BE2C (cell line): ENCODE measurements at places on chromosomes 2 and 18.

DNA sequence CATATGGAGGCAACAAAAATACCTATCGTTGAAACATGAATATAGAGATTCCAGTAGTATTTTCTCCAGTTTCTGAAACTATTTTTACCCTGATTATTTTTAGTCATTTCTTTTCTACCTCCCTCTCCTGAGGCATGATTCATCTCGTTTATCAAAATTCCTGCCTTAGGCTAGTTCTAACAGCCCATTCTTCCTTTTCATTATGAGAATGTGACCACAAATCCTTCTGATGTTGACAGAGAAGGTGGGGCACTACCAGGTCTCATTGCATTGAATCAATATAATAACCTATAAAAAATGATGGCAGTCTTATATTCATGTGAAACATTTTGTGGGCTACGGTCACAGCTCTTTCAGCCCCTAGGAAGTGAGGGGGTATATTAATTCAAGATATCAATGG lies 406.5 kb upstream of the UBE2E3 start:
- DNase-seq = no peak

DNA sequence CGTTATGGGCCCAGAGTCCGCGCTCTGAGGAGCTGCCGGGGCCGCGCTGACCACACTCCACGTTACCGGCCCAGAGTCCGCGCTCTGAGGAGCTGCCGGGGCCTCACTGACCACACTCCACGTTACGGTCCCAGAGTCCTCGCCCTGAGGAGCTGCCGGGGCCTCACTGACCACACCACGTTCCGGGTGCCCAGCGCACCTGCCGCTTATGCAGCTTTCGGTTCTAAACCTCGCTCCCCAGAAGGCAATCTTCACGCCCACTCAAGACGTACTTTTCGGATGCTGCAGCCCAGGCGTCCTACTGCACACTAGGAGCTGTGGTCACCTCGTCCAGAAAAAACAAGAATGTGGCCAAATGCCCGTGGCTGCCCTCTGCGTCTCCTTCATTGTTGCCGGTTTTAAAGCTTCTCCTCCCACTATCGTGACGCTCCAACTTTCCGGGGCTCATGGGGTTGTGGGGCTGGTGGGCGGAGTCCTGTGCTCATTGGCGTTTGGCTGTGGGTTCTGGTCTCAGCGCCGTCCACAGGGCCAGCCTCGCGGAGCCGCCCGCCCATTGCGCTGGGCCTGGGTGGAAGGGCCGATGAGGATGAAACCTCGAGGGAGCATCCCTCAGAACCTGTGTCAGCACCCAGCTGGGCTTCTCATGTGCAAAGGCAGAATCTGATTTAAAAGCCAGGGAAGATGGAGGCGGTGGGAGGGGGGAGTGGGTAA lies 11.9 kb downstream of the KCNG2 start:
- DNase-seq = no peak

DNA sequence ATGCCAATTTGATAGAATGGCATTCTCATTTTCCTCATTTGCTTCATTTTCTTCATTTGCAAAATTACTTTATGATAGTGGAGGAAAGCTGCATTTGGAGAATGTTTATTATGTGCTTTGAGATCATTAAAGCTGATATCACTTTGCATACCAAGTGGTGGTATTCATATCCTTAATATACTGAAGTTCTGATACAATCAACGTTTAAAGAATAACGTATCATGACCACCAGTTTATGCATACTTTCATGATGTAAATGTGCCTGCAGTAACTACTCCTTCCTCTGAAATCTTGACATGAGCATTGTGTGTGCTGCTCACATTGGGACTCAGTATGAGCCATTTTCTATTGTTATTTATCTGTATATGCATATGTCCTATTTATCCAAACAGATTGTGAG lies 302.1 kb downstream of the ARHGAP15 start:
- no peak for DNase-seq

GRCh38 chr2:236833501-236834073 lies 252.1 kb upstream of the COPS8 start:
- no peak for DNase-seq

DNA sequence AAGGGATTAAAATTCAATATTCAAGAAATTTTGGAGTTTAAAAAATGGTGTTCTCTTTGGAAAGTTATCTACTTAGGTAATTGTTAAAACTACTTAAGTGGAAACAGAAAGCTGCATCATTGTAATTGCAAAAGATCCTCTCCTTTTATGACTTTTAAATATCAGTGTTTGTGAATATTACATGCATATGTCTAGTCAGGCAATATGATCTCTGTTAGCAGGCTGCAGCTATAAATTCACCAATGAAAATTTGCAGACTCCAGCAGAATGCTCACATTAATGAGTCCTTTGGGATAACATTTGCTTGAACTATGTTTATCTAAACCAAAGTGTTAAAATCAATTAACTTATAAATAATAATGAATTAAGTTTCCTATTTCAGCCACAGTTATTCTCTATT lies 59.2 kb upstream of the CSRNP3 start:
- DNase-seq = no peak

- DNase-seq = no peak
These were observed 512.0 kb downstream of the CMPK2 start for GRCh38 chr2:6353669-6354068.

GRCh38 chr2:193868132-193868531 lies 1673.4 kb upstream of the TMEFF2 start:
- DNase-seq = no peak

DNA sequence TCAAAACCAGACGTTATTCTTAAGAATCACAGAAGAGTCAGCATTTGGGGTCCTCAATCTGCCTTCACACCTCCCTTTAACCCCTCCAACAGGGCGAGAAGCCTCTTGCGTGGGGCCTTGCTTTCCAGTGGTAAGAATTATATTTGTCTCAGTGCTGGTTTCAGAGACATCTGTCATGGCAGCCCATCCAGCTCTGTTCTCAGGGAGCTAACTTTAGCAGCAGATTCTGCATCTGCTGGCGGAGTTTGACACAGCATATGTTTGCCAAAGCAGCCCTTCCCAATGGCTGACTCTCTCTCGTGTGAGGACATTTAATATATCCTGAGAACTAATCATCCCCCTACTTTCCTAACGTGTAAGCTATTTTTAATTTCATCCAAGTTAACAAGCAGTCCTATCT lies 91.5 kb upstream of the BCL11A start:
- no peak for DNase-seq

DNA sequence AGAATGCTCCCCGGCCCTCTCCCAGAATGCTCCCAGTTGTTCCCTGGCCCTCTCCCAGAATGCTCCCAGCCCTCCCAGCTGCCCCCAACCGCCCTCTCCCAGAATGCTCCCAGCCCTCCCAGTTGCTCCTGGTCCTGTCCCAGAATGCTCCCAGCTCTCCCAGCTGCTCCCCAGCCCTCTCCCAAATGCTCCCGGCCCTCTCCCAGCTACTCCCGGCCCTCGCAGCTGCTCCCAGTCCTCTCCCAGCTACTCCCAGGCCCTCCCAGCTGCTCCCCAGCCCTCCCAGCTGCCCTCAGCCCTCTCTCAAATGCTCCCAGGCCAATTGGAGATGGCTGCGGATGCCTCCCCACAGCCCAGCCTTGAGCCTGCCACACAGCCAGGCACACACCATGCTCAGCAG lies 31.1 kb downstream of the BIN1 start:
- no peak for DNase-seq

DNA sequence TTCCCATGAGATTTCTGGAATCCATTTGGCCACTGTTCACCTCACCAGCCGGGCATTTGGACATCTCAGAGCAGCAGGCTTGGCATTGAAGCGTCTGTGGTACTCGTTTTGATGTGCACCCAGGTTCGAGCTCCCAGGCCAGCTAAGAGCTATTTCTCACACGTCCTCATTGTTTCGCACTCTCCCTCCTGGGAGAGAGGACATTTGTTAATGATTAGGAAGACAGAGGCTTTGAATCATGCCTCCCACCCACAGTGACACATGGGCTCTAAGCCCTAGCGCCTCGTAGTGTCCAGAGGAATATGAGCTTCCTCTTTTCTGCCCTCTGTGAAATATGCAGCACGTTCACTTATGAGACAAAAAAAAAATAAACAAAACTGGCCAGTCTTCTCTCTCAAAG lies 361.8 kb downstream of the RND3 start:
- no peak for DNase-seq

GRCh38 chr2:140359056-140359771 lies 1579.0 kb upstream of the NXPH2 start:
- no peak for DNase-seq

DNA sequence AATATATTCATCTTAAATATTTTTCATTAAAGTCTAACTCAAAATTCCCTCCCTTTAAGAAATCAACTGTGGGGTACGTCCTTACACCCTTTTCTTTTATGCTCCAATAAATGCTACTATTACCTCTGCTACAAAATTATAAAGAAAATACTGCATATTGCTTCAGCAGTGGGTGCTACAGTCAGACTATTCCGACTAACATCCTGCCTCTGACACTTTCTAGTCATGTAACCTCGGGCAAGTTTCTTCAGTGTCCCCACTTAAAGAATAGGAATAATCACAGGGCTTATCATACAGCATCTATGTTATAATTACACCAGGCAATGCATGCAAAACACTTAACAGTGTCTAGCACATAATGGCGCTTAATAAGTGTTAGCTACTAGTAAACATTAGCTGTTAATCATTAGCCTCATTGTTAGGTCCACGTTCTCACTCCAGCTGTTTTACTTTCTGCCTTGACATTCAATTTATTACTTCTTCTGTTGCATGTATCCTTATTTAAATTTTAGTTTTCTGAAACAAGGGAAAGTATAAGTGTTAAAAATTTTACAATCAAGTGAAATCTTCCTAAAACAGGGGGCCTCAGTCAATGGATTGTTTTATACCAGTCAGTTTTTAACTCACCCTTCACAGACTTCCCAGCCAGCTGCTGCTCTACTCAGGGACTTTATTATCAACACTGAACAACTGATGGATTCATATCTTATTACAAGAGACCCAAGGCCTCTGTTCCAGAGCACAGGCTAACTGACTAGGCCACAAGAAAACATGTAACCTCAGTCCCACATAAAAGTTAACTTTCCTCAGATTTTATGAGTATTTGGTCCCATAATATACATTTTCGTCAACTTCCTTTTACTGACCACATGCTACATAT lies 54.0 kb downstream of the CLASP1 start:
- DNase-seq = no peak

DNA sequence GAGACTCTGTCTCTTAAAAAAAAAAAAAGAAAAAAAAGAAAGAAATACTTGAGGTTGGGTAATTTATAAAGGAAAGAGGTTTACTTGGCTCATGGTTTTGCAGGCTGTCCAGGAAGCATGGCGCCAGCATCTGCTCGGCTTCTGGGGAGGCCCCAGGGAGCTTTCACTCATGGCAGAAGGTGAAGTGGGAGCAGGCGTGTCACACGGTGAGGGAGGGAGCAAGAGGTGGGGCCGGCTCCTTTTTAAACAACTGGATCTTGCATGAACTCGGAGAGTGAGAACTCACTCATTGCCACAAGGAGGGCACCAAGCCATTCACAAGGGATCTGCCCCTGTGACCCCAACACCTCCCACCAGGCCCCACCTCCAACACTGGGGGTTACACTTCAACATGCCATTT lies 30.6 kb downstream of the CYP26B1 start:
- DNase-seq = no peak

DNA sequence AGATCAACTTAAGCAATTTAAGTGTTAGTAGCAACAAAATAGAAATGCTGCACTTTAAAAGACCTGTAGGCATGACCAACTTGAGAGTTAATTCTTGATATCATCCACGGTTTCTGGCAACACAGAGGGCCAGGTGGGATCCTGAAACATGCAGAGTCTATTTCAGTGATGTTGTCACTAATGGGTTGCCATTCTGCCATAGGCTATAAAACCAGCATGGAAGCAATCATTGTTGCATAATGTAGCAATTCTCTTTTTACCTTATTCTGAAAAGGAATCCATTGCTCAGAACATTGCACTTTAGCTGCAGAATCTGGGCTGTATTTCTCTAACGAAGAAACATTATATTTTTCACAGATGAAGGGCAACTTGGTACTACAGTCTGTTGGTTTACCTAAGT lies 53.9 kb upstream of the CD302 start:
- no peak for DNase-seq

GRCh38 chr2:32745191-32745590 lies 117.3 kb downstream of the TTC27 start:
- DNase-seq = no peak

DNA sequence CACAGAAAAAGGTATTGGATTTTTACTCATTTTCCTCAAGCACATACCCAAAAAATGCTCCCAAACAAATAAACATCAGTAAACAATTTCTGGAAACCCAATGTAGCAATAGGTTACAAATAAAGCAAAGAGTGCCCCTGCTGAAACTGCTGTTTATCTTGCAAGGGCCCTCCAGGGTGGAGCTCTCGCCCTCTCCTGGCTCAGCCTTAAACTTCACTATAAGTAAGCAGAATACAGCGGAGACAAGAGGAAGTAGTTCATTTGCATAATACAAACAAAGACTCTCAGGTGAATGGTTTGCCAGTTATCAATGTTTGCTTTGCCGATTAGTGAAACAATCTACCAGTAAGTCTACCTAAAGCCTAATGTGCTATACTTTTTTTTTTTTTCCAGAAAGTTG lies 437.6 kb downstream of the DLGAP1 start:
- DNase-seq = no peak

DNA sequence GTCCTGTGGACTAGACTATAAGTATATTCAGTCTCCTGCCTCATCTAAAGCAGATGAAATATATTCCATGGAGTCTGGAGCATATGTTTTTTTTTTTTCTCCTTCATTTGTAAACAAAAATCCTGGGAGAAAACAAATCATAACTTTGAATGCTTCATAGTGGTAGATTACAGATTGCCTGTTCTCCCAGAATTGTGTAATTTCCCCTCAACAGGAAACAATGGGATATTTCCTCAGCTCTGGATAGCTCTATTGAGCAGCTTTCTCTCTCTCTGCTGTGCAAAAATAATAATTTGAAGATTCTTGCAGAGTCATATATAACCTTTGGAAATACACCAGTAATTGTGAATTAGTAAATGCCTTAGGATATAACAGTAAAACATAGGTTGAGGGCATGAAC lies 1406.6 kb upstream of the ACVR2A start:
- no peak for DNase-seq

DNA sequence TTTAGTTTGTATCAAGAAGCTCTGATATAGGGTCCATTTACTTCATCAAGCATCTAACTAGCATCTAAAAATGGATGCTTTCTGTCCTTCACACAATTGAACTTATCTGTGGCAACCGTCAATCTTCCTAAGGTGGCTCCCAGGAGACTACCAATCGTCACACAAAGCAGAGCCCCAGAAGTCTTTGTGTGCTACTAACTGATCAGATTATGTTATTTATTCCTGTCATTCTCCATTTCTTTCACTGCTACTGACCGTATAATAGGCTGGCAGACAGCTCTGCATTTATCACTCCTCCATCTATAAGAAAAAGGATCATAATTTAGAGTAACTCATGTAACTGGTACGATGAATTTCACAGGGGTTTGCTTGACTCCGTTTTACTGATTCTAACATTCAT lies 585.0 kb upstream of the NXPH2 start:
- DNase-seq = peak; percentile 16
